Fibroblast of skin of left quadriceps (primary cell): ENCODE measurements at places on chromosomes 2 and 18.

DNA sequence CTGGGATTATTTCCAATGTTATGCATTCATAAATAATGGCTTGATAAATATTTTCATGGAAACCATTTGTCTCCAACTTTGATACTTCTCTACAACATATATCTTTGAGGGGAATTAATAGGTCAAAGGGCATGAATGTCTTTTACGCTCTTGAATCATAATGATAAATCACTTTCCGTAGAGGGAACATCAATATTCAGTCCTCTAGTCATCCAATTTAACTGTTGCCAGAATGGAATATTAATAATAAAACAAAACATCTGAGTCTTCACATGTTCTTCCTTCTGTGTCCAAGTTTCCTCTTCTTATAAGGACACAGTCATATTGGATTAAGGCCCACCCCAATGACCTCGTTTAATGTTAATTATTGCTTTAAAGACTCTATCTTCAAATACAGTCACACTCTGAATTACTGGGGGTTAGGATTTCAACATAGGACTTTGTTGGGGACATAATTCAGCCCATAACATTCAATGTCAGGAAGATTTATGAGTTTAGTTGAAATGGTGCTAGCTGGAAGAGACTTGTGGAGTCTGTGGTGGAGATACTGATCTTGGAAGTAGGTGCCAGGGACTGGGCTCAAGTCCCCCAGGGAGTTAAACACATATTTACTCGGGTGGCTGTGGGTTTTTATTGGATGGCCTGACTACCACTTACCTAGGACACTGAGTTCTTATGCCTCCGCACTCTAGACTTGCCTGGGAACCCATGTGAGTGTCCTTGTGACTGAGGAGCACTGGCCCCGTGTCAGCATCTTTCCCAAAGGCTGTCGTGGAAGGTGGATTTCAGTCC lies 85.0 kb upstream of the SEC11C start:
- peak; percentile 23 for DNase-seq

- DNase-seq, result no peak
Measured at GRCh38 chr18:4357579-4357978, 97.5 kb downstream of the DLGAP1 start.

- no peak for DNase-seq
Measured at GRCh38 chr2:230010501-230010900, 58.2 kb downstream of the SLC16A14 start.

DNA sequence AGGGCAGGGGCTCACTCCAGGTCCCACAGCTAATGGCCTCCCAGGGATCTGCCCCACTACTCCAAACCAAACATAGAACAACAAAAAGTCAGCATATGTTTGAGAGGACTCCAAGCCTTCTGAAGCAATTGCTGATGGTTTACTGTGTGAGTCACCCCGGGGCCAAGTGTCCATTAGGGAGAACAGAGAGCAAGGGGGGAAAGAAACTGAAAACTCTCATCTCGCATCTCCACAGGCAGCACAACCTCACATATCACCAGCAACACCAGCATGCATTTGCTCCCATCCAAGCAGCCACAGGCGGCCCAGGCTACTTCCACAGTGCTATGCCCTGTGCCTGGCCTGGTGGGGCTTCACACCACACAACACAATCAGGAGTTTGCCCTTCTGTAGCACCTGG lies 39.1 kb downstream of the CYRIA start:
- no peak for DNase-seq

GRCh38 chr2:78779761-78780160 lies 245.7 kb upstream of the REG3G start:
- DNase-seq, result no peak

GRCh38 chr2:147632198-147632597 lies 212.6 kb upstream of the ACVR2A start:
- no peak for DNase-seq

DNA sequence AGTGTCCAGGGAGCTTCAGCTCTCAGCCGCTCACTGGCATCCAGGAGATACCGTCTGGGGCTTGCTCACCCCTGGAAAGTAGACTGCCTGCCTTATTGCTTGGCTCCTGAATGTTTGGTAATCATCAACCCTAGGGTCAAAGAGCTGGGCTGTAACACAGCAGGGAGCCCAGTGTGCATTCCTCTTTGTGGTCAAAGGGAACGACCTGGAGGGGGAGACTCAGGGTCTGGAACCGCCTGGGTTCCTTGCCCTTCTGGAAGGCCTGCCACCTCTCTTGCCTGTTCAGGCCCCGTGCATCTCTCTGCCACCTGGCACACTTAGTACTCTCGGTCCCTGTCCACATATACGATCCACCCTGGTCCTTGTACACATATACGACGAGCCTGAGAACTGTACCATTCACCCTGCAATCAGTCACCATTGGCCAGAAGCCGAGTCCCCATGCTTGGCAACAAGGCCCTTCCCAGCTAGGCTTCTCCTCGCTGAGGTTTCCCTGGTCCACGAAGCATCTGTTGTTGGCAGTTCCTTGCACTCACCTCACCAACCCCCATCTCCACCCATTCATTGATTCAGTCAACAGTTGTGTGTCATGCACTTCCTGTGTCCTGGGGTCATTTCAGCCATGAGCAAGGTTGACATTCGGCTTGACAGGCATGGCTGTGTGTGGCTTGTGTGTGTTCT lies at the start of gene NAT8:
Gene NAT8, minus strand, starts transcription at position 85 of the 681 bp plus-strand sequence. CDS start 794 bp downstream, outside the sequence.
- no peak for DNase-seq

DNA sequence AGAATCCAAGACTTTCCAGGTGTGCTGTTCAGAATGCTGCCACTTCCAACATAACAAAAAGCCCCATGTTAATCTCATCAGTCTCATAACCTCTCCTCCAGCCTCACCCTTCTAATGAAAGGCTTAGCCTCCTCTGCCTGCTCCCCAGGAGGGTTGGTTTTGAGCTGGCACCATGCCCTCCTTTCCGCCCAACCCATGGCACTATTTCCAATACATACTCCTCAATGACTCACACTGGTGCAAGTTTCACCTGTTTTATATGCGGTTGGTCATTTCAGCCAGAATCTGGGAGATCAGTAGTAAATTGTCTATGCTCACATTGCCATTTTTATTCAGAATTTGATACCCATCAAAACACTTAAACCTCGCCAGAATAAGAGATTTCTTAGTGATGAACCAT lies 157.6 kb upstream of the NRP2 start:
- DNase-seq, result no peak

DNA sequence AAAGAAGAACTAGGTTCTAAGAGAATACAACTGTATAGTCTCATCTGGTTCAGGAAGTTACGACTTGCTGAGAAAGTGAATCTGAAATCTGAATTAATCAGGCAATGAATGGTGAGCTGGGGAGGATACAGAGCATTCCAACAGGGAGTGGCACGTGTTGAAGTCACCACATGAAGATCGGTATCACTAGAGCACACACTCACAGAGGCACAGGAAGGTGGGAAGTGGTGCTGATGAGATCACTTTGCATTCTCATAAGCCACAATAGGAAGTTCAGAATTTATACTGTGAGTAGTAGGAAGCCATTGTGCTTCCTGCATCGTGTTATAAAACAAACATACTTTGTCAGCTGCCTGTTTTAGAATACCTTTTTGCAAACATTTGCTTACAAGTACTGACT lies 615.0 kb upstream of the DDX18 start:
- DNase-seq, result no peak

GRCh38 chr2:74849228-74849892 lies 15.4 kb downstream of the HK2 start:
- no peak for DNase-seq

DNA sequence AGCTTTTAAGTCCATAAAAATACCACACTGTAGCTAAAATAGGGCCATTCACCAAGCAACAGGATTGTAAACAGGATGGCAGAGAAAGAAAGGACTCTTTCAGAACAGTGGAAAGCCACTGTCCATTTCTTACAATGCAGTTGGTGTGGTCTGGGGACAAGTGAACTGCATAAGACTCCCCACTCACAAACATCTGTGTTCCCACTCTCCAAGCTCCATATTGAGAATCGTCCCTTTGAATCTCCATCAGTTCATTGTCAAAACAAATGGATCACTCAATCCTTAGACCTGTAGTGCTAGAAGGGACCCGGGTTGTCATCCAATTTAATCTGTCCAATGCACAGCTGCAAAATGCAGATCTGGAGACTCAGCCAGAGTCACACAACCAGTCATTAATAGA lies 347.4 kb upstream of the KLHL29 start:
- DNase-seq, result no peak

- DNase-seq, result no peak
Measured at GRCh38 chr2:200184748-200185627, 121.5 kb upstream of the SPATS2L start.

- peak; percentile 76 for DNase-seq
Measured at GRCh38 chr2:203786549-203787351, 80.3 kb downstream of the CD28 start.

GRCh38 chr2:26598336-26598995 lies 42.7 kb downstream of the CIB4 start:
- no peak for DNase-seq

DNA sequence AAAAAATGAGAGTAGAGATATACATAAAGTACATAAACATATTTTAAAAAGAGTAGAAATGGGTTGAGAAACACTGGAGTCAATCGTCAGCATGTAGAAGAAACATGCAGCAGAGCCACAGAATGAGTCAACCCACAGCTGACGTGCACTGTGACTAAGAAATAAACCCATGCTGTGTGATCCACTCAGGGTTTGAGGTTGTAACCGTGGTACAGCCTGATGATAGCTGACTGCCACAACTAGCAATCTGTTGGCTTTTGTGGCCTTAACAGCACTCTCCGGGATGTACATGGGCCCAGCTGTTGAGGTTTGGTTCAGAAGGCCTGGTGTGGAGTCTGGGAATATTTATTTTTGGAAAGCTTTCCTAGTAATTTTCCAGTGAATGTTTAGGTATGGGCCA lies 554.4 kb upstream of the MEX3C start:
- peak; percentile 17 for DNase-seq

DNA sequence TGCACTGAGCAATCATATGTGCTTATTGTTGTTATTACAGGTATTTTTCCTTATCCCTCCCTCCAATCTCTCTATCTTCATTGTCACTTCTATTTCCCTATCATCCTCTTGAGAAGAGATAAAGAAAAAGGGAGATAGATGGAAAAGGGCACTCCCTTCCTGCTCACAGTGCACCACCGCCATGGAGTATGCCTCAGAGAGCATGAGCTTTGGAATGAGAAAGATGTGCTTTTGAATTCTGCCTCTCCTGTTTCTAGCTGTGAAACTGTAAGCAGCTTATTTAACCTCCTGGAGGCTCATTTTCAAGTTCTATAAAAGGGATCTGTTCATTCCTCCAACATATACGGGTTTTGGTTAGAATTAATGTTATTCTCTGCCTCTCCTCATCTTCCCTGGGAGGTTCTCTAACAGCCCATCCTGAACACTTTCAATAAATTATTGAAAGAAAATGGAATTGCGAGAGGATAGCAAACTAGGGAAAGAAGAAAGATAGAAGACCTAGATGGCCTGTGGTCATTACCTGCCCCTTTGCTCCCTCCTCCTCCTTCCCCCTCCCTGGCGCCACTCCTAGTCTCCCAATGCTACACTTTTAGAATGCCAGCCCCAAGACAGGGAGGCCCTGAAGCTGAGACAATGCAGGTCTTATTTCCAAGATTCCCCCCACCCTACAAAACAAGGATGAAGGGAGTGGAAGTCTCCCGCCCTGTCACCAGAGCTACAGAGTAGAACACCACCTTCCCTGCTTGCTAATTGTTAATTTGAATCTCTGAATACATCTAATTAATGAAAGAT lies 37.8 kb downstream of the FIGN start:
- no peak for DNase-seq

- no peak for DNase-seq
Measured at GRCh38 chr2:225558399-225559071, 159.0 kb downstream of the NYAP2 start.

DNA sequence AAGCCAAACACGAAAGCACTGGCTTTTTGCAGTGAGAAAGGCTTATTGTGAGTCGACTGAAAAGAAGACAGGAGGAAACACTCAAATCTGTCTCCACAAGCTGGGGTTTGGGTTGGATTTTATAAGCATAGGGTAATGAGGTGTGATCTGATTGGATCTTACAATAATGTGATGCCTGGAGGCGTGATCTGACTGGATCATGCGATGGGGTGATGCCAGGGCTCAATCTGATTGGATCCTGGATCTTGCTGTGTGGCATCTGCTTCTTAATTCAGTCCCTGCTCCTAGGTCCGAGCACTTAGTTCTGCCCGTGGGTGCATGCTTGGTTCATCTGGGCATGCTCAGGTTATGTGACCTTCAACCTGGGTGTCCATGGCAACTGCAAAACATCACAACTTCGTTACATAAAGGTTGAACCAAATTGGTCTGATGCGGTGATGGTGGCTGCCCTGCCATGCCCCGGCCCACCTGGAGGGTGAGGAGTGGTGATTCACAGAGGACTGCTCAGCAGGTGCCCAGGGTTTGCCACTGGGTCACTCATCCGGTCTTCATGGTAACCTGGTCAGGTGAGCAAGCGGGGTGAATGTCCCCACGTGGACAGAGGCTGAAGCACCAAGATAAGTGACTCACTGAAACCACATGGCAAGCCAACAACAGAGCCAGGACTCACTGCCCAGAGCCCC lies 111.0 kb downstream of the KCNF1 start:
- no peak for DNase-seq

DNA sequence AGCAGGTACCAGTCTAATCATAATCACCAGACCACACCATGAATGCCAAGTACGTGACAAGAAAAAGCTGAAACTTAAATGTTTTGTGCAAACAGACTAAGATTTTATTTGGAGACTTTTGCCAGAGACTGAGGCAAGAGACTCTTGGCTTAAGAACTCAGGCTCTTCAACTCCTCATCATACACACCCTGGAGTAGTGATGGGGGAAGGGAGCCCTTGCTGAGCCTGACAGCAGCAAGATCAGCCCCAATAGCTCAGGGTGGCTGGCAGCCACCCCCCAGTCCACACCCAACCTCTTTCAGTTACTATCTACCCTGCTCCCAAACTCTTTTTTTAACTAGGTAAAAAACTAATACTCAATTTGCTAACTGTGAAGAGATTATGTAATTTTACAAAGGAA lies 114.8 kb downstream of the CCBE1 start:
- DNase-seq, result no peak

DNA sequence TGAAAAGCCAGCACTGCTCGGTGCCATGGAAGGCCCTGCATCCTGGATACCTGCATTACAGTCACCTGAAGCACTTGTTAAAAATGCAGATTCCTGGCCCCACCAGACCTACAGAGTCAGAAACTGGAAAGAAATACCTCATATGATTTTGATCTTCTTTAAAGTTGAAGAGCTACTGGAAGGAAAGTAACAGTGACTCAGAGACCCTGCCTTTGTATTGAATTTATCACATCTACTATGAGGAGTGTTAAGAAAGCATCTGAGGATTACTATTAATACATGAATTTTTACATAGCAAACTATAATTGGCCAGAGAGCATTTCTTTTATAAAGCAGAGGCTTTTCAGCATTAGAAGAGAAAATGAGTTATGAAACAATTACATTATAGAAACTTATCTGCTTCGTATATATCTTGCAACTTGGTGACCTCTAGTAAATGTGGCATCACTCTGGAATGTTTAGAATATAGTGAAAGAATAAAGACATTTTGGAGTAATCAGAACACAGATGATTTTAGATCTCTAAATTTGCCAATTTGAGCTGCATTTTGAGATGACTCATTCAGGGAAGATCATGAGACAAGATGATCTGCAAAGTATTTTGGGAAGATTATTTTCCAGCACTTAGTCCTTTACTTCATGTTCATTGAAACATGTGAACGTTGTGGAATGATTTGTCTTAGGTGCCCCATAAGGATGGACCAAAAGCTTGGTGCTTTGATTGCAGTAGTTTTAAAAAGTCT lies 12.2 kb downstream of the PTPRM start:
- no peak for DNase-seq
